ENCODE measurements at places on chromosomes 16 and 17. TPM values are rescaled to one million over a fixed set of nuclear protein-coding genes. Genes with fewer than 3 reads are reported as not detected.

DNA sequence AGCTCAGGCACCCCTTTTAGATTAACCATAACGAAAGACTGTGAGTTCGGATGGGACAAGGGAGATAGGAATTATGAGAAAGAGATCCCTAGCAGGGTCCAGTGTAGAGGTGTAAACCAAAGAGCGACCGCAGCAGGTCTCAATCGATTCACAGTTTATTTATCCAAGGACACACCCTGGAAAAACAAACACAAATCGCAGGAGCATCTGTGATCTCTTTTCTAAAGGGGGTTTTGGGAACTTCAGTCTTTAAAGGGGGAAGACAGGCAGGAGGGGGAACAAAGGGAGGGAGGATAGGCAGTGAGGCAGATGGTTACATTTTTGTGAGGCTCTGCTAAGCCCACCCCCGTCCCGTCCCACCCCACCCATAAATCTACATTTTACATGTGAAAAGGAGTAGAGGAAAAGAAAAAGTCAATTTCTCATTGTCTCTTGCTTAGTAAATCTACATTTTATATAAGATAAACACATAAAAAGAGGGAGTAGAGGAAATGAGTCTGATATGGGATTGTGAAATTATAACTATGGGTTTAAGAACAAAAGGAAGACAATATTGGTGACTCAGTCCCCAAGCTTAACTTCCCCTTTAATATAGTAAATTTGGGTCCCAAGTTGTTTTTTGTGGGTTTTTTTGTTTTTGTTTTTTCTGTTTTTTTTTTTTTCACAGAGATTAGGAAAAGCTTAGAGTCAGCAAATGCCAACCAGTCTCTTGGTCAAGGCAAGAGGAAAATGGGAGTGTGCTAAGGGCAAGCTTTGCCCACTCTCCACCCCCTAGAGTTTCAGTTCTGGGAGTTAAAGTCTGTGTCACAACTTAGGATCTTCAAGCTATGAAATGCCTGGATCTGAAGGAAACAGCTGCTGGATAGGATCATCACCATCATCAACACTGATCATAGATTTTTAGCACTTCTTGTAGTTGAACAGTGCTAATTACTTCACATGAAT is 160.9 kb upstream of the CDH5 start:
- no peaks in the 10 kb centered on the region for H3K27me3 ChIP-seq
- no peak for DNase-seq
- no peak overlapping the region for H3K27ac ChIP-seq
- H3K4me3 ChIP-seq = no peak overlapping the region
- H3K4me1 ChIP-seq = no peaks in the 10 kb centered on the region
- H3K36me3 ChIP-seq = no peaks in the 10 kb centered on the region

DNA sequence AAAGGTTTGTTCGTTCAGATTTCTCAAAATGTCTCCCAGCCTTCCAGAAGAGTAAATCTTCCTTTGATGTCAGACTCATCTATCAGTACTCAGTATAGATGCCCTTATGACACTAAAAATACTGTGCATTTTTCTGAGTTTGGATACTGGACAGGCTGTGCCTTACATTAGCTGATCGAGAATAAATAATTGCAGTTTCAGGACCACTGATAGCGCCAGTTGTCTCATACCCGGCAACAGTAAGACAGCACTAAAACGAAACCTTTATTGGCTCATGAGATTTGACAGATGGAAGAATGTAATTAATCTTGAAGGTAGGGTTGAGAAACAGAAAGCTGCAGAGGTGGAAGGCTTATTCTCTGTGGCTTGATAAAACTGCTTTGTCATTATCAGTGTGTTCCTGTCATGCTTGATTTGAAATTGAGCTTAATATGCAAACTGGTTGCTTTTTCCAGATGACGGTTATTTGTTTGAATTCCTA is 1.2 kb downstream of the ATP6V0A1 start:
- no peaks in the 10 kb centered on the region for H3K27me3 ChIP-seq
- peaks cover 16% of the 10 kb centered on the region for H3K4me1 ChIP-seq
- peak overlapping the region; percentile 88 for H3K4me3 ChIP-seq
- DNase-seq = no peak
- peak overlapping the region; percentile 80 for H3K27ac ChIP-seq

GRCh38 chr17:39867084-39867879 is 720 bp upstream of the ZPBP2 start:
- peak overlapping the region; percentile 78 for H3K4me3 ChIP-seq
- peak overlapping the region; percentile 100 for H3K27ac ChIP-seq
- H3K36me3 ChIP-seq = no peaks in the 10 kb centered on the region
- DNase-seq = peak; percentile 96
- H3K27me3 ChIP-seq = no peaks in the 10 kb centered on the region
- H3K4me1 ChIP-seq = peaks cover 48% of the 10 kb centered on the region

The CACNG5 gene
- not detected for total RNA-seq

The TNP2 gene
- not detected for total RNA-seq

DNA sequence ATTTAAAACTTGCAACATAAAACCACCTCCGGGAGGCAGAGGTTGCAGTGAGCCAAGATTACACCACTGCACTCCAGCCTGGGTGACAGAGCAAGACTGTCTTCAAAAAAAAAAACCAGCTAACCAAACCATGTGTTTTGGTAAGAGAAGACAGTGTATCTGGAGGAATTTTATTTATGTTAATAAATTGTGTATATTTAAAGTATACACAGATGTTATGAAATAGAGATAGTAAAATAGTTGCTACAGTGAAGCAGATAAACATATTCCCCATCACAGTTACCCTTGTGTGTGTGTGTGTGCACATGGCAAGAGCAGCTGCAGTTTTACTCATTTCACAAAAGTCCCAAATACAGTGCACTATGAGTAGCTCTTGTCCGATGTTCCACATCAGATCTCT is 54.8 kb upstream of the CRISPLD2 start:
- DNase-seq = no peak
- no peaks in the 10 kb centered on the region for H3K27me3 ChIP-seq
- peaks cover 56% of the 10 kb centered on the region for H3K36me3 ChIP-seq
- no peaks in the 10 kb centered on the region for H3K4me1 ChIP-seq

DNA sequence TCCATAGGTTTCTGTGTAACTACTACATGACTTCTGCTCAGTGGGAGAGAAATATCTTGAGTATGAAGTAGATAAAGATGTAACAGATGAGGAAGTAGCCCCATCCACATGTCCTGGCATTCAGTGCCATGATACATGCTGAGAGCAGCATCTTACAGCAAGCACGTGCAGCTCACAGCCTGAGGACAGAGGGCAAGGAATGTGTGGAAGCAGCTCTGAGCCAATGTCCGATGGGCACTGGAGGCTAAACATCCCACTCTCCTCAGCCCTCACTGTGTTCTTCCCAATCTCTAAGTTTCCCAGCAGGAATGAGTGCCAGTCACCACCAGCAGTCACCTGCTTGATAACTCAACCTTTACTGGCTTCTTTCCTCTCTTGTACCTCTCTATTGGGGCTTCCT is 40.4 kb downstream of the CFDP1 start:
- H3K4me3 ChIP-seq = no peak overlapping the region
- DNase-seq = no peak
- H3K27me3 ChIP-seq = no peaks in the 10 kb centered on the region
- peaks cover 3% of the 10 kb centered on the region for H3K36me3 ChIP-seq

The SPN gene
- total RNA-seq = 173 TPM

- no peaks in the 10 kb centered on the region for H3K4me1 ChIP-seq
- DNase-seq = no peak
- no peak within 1 kb of the TSS for H3K27ac ChIP-seq
- H3K27me3 ChIP-seq = peaks cover 27% of the 10 kb centered on the region
- no peak within 1 kb of the TSS for H3K4me3 ChIP-seq
- H3K36me3 ChIP-seq = no peaks in the 10 kb centered on the region
Measured at GRCh38 chr16:56669005-56669839, at the start of gene MT1H. Gene MT1H, plus strand, starts transcription at chr16:56669814. Its CDS starts 71 bp downstream, at chr16:56669885.

DNA sequence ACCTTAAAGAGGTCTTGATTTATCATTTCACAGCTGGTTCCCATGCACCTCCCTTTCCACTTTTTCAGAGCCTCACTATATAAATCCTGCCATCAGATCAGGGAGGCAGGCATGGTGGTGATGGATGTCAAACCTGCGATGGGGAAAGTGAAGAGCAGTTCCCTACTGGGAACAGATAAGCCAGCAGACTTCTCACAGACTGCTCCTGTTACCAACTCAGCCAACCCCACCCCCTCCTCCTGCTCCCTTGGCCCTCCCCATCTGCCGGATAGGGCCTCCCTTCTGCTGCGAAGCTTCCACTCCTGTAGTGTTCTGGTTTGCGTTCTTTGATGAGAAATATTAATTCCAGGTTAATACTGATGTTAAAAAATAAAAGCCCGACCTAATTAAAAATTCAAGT is 232.1 kb downstream of the STX8 start:
- no peak overlapping the region for H3K27ac ChIP-seq
- no peak for DNase-seq
- H3K4me1 ChIP-seq = peaks cover 5% of the 10 kb centered on the region
- no peaks in the 10 kb centered on the region for H3K27me3 ChIP-seq
- no peak overlapping the region for H3K4me3 ChIP-seq

The KRT9 gene
- not detected for total RNA-seq

GRCh38 chr16:30774367-30775130 is 12.4 kb downstream of the RNF40 start:
- no peak overlapping the region for H3K27ac ChIP-seq
- H3K4me1 ChIP-seq = no peaks in the 10 kb centered on the region
- H3K36me3 ChIP-seq = peaks cover 7% of the 10 kb centered on the region
- no peak for DNase-seq
- H3K4me3 ChIP-seq = peak overlapping the region; percentile 78

- H3K36me3 ChIP-seq = peaks cover 10% of the 10 kb centered on the region
- DNase-seq = no peak
- H3K27ac ChIP-seq = no peak overlapping the region
- no peaks in the 10 kb centered on the region for H3K27me3 ChIP-seq
- peaks cover 5% of the 10 kb centered on the region for H3K4me1 ChIP-seq
Measured at GRCh38 chr16:48352648-48353390, 32.4 kb downstream of the SIAH1 start.

GRCh38 chr17:39548494-39549225 is 59.1 kb downstream of the NEUROD2 start:
- H3K4me1 ChIP-seq = no peaks in the 10 kb centered on the region
- H3K4me3 ChIP-seq = no peak overlapping the region
- no peak overlapping the region for H3K27ac ChIP-seq
- DNase-seq = no peak
- no peaks in the 10 kb centered on the region for H3K36me3 ChIP-seq

The TNRC6C gene
- total RNA-seq = 5.4 TPM

The ATP2A3 gene
- 91.7 TPM for total RNA-seq

DNA sequence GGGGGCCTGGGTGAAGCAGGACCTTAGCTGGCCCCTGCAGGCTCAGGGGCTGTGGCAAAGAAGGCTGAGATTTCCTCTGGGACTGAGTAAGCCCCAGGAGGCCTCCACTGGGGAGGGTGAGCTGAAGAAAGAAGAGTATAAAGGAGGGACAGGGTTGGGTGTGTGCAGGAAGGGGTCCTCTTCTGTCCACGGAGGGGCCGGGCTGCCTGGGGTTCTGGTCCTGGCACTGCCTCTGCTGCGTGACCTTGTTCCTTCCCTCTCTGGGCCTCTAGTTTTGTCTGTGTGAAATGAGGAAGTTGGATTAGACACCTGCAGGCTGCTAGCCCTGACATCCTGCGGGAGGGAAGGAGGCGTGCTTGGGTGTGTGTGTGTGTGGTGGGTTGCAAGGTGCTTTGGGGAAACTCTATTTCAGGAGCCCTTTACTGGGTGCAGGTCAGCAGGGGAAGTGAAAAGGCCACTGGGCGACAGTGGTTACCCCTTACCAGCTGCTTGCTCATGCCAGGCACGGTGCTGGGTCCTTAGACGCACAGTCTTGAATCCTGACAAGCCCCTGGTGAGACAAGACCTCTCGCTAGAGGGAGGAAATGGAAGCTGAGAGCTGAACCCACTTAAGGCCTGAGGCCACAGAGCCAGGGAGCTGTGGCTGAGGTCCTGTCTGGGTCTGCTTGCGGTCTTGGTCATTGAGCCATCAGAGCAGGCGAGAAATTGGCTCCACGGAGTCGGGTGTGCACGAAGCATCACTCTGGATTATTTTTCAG is 60.7 kb downstream of the OR1D5 start:
- peak; percentile 86 for DNase-seq
- H3K4me3 ChIP-seq = peak overlapping the region; percentile 40
- H3K27ac ChIP-seq = peak overlapping the region; percentile 78

- no peak for DNase-seq
- peaks cover 19% of the 10 kb centered on the region for H3K4me1 ChIP-seq
- H3K4me3 ChIP-seq = no peak overlapping the region
- no peaks in the 10 kb centered on the region for H3K27me3 ChIP-seq
- peaks cover 1% of the 10 kb centered on the region for H3K36me3 ChIP-seq
Measured at GRCh38 chr16:68117884-68118283, 32.7 kb downstream of the NFATC3 start.

DNA sequence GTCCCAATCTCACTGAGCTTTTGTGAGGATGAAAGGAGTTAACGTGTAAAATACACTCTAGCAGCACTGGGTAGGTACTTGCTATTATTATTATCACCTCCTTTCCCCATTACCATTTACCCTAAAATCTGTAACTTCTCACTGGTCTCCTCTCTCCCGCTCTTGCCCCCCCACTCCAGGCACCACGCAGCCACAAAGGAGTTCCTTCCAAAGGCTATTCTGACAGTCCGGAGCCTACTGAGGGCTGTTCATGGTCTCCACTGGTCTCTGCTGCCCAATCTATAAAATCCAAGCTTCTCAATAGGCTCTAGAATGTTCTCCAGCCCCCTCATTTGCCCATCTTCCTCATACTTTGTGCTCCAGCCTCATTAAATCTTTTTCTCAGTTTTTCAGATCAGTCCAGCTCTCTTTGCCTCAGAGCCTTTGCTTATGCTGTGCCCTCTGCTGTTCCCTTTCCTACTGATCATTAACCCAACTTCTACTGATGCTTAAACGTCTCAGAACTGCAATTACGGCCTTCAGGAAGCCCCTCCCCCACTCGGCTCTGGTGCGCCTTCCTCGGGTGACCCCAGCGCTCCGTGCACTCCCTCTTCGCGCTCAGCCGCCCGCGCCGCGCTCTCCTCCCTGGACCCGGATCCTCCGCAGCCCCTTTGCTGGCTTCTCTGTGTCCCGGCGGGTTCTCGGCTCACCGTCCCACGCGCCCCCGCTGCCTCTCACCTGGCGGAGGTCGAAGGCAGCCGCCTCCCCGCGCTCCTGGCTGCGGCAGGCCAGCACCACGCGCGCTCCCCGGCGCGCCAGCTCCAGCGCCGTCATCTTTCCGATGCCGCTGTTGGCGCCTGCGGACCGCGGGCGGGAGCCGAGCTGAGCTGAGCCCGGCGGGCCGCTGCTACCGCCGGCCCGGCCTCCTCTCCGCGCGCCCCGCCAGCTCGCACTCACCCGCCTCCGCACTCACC is 737 bp downstream of the DHRS13 start:
- H3K27me3 ChIP-seq = no peaks in the 10 kb centered on the region
- H3K36me3 ChIP-seq = no peaks in the 10 kb centered on the region
- no peak overlapping the region for H3K27ac ChIP-seq
- peak overlapping the region; percentile 82 for H3K4me3 ChIP-seq
- peaks cover 19% of the 10 kb centered on the region for H3K4me1 ChIP-seq

The GIT1 gene
- 45.1 TPM for total RNA-seq

DNA sequence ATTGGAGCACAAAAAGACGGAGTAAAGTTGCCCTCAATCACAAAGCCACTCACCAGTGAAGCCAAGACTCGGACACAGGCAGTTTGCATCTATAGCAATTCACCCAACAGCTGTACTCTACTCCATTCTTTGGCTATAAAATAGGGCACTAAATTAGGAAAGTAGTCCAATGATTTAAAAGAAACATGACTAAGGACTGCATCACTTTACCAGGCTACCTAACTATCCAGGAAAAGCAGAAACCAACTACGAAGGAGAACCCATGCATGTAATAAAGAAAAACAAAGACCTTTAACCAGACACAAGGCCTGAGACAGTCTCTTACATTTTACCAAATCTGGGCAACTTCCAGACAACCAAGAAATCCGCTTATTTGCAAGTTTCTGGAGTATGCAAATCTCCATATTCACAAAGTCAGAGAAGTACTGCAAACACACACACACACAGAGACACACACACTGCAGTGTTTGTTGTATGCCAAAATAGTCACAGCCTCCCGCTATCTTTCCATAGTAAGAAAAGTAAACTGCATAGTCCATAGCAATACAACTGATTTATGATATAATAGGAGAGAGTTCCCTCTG is 59.8 kb downstream of the CDH11 start:
- H3K36me3 ChIP-seq = no peaks in the 10 kb centered on the region
- H3K27me3 ChIP-seq = no peaks in the 10 kb centered on the region
- H3K4me3 ChIP-seq = no peak overlapping the region

Measured in GM12878 (cell line).